ENCODE measurements at places on chromosomes 16 and 17.

DNA sequence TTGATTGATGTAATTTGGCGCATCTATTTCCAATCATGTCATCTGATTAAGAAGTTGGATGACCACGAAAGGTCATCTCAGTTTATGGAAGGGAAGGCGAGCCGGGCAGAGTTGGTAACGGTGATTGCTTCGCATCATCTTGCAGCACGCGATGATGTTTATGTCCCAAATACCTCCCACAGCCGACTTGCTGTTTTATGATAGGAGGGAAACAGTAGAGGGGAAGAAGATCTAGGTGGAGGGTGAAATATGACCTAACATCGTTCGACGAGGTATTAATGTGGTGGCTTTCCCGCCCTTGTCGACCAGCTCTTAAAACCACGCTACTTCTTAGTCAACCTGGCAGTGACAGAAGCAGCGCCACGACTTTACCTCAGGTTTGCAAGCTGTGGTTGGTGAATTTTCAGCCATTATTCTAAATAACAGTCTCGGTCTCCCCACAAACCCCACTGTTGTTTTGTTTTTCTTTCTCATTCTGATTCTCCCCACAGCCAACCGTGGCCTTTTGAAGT is 805 bp upstream of the TANC2 start:
- no peak for DNase-seq

DNA sequence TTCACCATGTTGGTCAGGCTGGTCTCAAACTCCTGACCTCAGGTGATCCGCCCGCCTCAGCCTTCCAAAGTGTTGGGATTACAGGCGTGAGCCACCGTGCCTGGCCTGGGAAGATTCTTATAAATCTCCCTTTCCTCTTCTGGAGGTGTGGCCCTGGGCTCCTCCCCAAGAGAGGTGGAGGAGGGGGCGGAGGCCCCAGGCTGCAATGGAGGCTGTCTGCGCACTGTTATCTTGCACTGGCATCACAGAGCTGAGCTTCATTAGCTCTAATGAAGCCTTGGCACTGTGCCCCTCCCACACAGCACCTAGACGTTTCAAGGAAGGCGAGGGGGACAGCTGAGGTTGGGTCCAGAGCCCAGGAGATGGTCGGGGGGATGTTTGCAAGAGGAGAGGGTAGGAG is 7.5 kb downstream of the ARHGAP23 start:
- DNase-seq: no peak

- DNase-seq: no peak
These were observed 14.0 kb upstream of the RASL10B start for GRCh38 chr17:35717475-35717874.

DNA sequence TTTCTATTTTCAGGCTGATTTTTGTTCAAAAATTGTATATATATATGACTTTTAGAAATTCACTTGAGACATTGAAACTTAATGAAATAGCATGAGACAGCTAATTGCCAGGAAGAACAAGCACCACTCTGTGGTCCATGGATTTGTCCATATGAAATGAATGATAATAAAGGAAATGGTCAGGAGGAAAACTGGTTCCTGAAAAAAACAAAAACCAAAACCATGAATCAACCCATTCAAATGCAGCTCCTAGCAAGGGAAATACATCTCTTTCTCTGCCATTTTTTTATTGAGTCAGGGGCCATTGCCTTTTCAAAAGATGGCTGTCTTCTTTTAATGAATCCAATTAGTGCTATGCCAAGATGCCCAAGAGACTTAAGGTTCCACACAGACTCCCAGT is 230.7 kb downstream of the SLC39A11 start:
- no peak for DNase-seq

DNA sequence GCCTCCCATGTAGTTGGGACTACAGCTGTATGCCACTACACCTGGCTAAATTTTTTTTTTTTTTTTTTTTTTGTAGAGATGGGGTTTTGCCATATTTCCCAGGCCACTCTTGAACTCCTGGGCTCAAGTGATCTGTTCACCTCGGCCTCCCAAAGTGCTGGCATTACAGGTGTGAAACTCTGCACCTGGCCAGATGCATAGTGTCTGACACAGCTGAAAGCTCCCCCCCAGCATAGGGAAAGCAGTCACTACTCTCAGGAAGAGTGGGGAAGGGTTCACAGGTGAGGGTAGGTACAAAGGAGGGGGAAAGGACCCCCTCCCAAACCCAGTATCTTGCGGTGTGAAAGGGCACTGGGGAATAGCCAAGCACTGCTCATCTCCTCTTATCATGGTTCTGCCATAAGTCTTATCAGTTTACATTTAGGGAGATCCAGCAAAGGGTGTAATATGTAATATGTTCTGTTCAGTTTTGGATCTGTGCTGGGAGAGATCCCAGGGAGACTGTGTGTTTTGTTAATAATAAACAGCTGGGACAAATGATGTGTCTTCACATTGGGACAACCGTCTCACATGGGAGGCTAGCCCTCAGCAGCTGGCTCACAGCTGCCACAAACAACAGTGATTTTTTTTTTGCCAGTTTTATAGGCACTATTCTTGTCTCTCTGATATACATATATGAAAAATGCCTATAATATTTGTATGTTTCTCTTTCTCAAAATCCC is 6.8 kb upstream of the CAVIN1 start:
- no peak for DNase-seq

DNA sequence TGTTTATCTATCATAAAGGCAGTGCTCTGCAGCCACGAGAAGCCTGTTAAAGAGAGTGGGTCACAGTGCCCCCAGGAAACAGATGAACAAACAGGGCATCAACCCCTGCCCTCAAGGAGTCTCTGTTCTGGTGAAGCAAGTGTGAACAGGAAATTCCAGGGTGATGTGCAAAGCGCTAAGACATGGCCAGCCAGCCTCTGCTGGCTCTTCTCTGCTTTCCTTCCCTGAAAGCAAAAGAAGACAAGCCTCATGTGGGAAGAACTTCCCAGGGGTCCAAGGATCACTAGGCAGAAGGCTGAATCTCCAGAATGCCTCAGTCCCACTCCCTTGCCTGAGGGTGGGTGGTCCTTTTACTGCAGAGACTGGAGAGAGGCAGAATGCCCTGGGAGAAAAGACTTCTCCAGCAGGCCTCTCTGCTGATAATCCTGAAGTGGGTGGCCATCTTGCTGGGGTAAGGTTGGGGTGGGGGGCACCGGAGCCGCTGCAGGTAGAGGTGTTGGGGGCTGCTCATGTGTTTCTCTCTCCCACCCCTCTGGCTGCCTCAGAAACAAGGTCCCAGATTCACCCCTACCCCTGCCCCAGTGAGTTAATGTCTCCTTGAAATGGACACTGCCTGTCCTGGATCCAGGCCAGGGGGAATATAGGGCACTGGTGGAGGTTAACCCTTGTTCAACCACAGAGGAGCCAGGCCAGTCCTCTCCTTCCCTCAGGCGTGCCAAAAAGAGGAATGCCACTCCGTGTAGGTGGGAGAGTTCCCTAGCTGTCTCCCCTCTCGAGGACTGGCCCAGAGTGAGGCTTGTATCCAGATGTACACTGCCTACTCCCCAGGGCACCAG is 2.4 kb downstream of the ANKRD13B start:
- no peak for DNase-seq

DNA sequence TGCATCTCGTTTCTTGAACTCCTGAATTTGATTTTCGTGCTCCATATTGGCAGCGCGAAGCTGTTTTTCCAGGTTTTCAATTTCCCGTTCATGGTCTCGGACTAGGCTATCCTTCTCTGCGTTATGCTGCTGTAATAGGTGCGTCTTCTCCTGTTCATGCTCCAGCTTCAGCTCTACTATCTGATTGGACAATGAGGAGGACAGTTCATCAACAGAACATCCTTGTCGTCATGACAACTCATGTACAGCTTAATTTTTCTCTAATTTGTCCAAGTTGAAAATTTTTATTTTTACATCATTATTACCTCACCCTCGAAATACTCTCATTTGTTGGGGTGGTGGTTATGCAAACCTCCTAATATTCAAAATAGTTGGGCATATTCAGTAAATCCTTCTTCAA is 289.8 kb downstream of the CEP112 start:
- DNase-seq: no peak

GRCh38 chr17:64174686-64175456 is 44.9 kb upstream of the ERN1 start:
- no peak for DNase-seq

DNA sequence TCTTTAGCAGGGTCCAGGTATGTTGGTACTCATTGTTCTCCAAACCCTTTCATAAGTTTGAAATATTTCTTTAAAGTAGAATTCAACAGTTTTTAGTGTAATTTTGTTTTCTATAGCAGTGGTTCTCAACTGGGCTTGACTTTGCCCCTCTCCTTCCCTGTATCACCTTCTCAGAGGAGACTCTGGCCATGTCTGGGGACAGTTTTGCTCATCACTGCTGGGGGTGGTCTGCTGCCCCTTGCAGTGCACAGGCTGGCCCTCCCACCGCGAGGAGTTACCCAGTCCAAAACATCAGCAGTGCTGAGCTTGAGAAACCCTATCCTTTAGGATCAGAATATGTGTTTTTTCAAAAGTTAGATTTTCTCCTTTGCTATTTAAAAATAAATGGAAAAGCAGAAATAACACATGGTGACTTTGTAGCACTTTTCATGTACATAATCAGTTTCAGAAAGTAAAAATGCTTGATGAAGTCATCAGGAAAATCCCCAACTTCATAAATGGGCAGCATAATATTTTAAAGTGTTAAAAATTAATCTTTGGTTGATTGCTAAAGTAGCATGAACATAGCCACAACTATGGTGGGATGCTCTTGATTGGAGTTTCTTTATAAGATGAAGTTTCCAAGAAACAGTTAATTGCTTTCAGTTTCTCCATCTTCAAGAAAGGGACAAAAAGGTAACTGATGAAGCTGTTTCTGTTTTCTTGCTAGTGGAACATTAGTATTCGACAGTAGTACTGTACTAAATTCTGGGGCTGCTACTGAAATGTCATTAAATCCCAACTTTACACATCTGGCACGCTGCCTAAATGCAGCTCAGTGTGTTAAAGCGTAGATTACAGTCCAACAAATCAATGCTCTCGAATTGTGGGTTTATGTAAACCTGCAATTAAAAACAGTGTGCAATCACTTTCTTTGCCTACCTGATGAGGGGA is 70.3 kb downstream of the NETO2 start:
- DNase-seq: no peak

DNA sequence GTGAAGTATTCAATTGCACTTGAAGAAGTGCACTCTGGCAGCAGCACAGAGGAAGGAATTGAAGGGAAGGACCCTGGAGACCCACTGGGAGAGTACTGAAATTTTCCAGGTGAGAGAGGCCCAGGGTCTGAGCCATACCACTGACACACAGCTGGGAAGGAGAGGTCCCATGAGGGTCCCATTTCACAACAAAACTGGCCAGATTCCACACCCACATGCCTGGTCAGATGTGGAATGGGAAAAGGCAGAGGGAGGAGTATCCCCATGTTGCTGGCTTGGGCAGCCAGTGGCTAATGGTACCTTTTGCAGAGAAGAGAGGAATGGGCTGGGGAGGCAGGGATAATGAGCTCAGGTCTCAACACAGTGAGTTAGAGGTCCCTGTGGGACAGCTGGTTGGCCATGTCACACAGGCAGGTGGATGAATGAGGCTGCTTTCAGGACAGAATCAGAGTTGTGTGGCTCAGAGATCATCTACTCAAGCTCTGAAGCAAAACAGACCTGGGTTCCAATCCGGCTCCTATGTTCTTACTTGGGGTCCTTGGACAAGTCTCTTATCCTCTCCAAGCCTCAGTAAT is 26.2 kb upstream of the NGFR start:
- DNase-seq: no peak

DNA sequence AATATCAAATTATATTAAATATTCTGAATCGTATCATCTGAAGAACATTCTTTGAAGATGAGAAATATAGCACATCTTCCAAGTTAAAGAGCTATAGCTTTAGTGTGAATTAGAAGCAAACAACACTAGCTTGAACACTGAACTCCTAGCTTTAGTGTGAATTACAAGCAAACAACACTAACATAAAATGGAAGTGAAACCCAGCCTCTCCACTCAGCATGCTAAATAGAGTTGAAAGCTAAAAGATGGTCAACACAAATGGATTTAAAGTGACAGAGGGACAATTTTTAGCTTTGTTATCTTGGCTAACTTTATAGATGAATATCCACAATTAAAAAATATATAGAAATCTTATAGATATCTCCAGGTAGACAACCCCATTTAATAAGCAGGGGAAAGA is 4.5 kb upstream of the KIF2B start:
- no peak for DNase-seq

DNA sequence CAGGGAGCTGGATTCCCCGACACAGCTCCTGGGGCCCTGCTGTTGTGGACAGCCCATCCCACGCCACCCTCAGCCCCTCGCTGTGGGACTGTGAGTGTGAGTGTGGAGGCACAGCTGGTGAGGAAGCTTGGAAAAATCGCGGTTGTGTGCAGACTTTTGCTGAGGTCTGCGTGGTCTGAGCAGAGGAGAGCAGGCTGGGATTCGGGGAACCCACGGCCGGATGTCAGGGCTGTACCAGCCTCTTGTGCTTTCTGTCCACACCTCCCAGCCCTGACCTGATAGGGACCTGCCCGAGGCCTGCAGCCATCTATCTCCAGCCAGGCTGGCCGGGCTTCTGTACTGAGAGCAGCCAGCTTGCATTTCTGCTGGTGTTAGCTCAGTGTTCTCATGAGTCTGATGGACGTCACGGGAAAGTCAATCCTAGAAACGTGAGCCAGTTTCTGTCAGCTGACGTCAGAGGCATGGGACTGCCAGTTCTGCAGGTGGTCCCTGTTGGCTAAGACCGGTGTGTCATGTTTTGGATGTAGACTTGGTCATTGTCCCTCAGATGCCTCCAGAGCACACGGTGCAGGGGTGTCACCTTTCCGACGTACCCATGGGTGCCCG is 72.8 kb upstream of the ZNF750 start:
- DNase-seq: no peak

- no peak for DNase-seq
These were observed 190.1 kb upstream of the TBX2 start for GRCh38 chr17:61209525-61209924.

DNA sequence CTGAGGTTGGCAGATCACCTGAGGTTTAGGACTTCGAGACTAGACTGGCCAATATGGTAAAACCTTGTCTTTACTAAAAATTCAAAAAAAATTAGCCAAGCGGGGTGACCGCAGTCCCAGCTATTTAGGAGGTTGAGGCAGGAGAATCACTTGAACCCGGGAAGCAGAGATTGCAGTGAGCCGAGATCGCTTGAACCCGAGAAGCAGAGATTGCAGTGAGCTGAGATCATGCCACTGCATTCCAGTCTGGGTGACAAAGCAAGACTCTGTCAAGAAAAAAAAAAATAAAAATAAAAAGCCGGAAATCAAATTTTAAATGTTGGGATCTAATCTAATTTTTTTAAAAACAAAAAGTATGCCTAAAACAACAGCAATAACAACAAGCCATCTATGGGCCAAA is 56.3 kb downstream of the ABCC1 start:
- no peak for DNase-seq

DNA sequence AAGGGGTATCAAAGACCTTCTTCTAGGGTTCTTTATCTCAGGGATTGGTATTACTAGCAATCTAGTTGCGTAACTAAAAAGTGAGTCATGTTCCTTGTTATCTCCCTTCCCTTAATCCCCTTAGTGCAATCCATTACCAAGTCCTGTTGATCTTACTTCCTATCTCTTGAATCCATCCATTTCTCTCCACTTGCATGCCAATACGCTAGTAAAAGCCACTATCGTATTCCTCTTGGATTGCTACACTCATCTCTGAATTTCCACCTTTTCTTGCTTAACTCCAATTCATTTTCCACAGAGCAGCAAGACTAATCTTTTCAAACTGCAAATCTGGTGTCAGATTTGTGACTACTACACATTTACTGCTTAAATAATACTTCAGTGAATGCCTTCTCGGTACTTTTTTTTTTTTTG is 1.8 kb upstream of the ADAT1 start:
- DNase-seq: no peak
